ENCODE measurements at places on chromosomes 2 and 18.

DNA sequence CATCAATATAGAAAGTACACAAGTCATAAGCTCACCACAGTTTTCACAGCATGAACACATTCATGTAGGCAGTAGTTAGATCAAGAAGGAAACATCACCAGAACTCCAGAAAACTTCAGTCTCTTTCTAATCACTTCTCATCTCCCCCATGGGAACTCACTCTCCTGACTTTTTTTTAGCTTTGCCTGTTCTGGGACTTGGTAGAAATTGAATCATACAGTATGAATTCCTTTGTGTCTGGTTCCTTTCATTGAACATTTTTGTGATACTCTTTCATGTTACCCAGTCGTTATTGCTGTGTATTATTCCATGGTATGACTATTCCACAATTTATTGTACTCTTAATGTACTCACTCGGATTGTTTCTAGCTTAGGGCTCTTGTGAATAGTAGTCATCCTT lies 160.2 kb downstream of the TAF4B start:
- DNase-seq, result no peak

DNA sequence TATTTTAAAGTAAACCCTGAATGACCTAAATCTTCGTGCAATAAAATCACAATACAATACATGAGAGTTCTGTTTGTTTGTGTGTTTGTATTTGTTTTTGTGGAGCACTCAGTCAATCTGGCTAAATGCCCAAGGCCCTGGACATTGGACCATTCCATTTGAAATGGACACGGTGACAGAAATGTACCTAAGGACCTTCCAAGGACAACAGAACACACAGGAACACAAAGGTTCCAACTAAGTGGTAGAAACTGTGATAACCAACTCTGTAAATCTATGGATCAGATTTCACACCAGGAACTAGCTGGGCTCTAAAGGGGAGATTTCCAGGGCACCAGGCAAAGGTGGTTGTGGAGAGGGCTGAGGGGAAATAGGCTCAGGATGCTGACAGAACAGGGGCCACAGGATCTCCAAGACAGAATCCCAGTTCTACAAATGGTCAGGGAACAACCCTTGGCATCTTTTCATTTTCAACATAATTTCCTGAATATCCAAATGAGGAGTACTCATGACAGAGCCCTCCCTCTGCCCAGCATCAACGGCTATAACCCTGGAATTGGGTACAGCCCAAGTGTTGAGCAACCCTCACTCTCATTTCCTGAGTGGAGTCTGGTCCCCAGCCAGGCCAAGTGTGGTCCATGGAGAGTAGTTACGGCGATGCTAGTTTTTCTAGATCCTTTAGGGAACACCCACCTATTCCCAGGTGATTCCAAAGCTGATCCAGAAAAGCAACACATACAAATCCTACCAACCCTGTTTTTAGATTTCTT lies 78.4 kb downstream of the NCKAP5 start:
- DNase-seq, result no peak

- DNase-seq, result no peak
Measured at GRCh38 chr2:67877301-67877700, 185.5 kb downstream of the C1D start.

GRCh38 chr18:57559314-57559713 lies 27.2 kb downstream of the FECH start:
- DNase-seq, result no peak

DNA sequence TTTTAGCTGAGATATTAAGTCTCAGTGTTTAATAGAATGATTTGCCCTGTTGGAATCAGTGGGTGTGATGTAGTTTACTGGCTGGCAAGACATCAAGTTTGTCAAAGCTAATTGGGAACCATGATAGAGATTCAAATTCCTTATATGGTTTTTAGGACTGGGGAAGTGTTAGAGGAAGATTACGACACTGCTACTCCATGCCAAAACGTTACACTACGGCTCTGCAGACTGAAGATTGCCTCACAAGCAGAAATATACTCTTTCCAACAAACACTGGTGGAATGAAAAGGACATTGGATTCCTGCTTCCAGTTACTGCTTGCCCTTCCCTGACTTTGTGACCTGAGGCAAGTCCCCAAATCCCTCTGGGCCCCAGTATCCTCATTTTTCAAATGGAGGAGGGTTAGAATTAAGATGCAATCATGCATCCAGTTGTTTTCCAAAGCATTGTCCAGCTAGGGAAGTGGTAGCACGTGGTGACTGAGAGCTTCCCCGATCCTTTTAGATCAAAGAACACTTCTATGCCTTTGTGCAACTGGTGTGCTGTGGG lies 147.6 kb downstream of the CDC42EP3 start:
- no peak for DNase-seq

Measured in activated CD4-positive, alpha-beta T cell treated with anti-CD3 and anti-CD28 coated beads, Interleukin-2, amount 10 ng/mL, durations not matched to agents 24 days and 14 days (primary cell).